ENCODE measurements at places on chromosomes 16 and 17.

DNA sequence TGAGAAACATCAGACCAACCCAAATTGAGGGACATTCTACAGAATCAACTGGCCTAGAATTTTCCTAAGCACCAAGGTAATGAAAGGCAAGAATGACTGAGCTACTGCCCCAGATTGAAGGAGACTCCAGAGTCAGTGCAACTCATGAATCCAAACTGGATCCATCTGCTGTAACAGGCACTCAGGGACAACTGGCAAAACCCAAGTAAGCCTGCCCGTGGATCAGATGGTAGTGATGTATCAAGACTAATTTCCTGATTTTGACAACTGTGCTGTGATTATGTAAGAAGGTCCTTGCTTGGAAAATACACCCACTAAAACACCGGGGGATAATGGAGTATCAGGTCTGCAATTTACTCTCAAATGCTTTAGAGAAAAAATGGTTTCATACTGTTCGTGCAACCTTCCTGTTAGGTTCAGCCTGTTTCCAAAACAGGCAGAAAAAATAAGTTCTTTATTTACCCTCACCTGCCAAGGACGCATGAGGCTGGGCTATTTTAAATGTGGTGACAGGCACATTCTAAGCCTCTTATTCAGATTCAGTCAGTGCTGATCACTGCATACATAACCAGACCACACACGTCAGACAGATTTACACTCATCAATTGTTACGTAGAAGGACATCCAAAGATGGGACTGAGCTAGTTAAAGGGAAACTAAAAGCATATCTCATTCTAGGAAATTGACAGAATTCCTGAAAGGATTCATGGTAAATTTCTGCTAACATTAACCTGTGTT is 7.0 kb downstream of the MBTPS1 start:
- DNase-seq, result no peak

GRCh38 chr17:27939474-27940465 is 46.6 kb upstream of the LYRM9 start:
- no peak for DNase-seq

DNA sequence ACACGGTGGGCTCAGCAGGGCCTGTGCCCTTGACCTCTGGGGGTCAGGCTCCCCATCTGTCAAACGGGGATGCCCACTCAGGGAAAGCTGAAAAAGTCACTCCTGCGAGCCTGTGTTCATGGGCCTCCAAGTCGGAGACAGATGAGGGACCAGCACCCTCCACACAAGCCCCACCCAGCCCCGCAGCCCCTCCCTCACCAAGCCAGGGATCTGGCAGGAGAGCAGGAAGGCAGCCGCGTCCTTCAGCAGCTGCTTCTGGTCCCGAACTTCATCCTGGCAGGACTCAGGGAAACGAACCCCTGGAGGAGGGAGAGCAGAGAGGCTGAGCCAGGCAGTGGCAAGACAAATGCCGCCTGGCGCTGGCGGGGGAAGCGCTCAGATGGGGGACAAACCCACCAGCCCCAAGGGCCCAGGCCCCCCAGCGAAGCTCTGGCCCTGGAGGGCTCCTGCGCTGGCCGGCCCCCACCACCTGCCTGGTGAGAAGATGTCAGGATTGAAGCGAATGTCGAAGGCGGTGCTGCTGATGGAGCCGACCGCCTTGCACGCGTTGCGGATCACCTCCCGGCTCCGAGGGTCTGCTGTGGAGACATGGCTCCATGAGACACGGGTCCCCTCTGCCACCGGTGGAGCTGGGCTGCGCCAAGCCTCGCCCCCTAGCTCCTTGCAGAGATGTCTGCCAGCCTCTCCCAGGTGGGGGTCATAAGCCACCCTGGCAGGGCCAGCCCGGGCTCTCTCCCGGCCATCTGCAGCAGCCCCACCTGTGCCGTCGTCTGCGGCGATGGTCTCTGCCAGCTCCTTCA is 15.4 kb downstream of the CLUH start:
- DNase-seq, result peak; percentile 20

- DNase-seq, result no peak
Measured at GRCh38 chr17:4545217-4545951, 9.8 kb downstream of the MYBBP1A start.

DNA sequence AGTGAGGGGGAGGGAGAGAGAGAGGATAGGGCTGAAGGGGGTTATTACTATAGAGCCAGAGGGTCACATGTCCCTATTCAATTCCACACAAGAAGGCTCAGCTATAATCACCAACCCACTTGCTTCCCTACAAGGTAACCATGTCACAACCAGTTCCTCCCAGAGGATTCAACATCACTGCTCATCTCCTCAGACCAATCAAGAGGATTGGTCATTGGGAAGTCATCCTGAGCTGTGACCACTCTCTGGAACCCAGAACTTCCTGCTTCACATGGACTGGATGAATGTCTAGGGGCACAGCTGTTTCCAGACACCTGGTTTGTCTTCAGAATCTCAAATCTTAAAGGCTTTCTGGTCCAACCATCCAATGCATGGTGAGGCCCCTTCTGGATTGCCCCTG is 154.9 kb upstream of the SDK2 start:
- no peak for DNase-seq

- DNase-seq, result no peak
Measured at GRCh38 chr17:22300177-22300576, 607.9 kb downstream of the KCNJ18 start.

DNA sequence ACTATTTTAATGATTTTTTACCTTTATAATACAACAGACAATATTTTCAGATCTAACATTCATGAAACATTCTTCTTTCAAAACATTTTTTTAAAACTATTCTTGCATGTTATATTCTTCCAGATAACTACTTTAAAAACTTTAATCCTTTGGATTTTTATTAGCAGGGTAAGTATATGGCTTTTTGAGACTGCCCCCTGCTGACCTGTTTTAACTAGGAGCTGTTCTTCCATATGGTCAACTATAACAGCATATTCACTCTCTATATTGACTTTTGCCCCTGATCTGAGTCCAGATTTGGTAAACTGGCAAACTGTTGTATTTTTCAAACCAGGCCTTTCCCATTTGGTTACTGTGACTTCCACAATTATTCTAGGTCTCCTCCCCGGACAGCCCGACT is 16.5 kb downstream of the ZNF18 start:
- DNase-seq, result no peak
